SK-N-MC (cell line): ENCODE measurements at places on chromosomes 11 and 22.

GRCh38 chr11:16789063-16789420 lies 50.6 kb downstream of the C11orf58 start:
- no peak for DNase-seq

- DNase-seq = no peak
Observed at GRCh38 chr11:23732026-23732425, 764.8 kb upstream of the LUZP2 start.

GRCh38 chr11:85619499-85619898 lies 7.6 kb downstream of the DLG2 start:
- no peak for DNase-seq

DNA sequence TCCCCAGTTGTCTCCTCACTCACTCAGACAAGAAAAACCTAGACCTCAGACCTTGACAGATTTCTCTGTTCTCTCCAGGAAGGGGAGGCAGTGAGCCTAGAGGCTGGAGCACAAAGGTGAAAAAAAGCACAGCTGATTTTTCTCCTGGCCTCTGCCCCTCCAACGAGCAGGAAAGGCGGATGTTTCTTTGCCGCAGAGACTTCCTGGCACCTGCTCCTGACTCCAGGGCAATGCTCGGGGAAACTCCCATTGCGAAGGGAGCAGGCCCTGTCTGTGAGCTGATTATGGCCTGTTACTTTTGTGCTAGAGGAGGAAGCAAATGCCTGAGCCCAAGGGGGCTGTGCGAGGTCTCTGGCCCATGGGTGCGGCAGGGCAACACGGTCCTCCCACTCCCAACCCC lies 25.4 kb downstream of the MS4A10 start:
- no peak for DNase-seq

DNA sequence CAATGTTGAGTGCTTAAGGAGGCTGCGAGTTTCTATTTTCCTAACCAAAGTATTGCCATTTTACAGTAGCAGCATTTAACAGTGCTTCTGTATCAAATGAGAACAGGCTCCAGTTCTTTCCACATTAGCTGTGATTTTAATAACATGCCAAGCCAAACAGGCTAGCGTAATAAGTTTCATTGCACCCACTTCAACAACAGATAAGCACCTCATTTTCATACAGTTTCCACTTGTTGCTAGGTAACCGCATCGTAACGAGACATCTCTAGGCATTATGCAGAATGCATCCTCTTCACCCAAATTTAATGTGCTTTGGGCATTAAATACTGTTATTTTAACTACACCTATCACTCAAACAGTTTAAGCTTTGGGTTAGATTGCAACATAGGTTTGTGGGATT lies 79.0 kb downstream of the CADM1 start:
- no peak for DNase-seq
